Activated naive CD4-positive, alpha-beta T cell treated with Interleukin-2 at 50 U/mL for 16 hours (primary cell): ENCODE measurements at places on chromosomes 6 and 20.
A peak's percentile ranks its signal among the peaks of the same experiment; 100 is the strongest.

- DNase-seq: no peak
Measured at GRCh38 chr6:109897025-109897424, 81.1 kb upstream of the GPR6 start.

DNA sequence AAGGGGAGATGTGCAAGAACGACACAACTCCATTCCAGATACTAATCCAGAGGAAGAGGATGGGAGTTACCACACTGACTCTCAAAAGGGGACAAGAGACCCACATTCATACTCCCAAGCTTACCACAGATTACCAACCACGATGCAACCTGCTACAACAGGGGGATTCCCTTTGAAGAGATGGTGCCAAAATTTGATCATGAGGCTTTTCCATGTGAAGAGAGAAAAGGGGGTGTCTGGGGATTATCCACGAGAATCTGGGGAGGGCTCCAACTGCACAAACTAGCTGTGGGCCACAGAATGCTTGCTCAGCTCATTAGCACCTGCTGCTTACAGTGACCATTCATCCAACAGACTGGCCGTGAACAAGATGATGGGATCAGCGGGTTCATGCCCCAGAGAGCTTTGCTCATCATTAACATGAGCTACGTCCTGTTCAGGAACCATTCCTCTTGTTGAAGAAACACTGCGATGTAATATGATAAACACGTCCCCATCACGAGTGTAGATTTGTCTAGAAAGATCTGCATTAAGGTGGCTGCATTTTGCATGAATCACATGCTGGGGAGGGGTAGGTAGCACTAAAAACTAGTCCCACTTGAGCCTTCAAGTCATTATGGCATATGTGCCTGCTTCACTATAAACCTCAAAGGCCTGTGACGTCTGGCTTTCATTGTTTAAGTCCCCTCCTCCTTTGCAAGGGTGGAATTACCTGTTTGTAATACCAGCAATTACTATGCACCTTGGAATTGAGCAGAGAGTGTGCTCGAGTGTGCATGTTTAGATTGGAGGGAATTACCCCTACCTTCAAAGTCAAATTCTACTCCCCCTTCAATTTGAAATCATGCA lies 4.0 kb downstream of the PLAGL2 start:
- DNase-seq: peak; percentile 37

- no peak for DNase-seq
Measured at GRCh38 chr20:16263582-16263981, 309.7 kb downstream of the KIF16B start.

- no peak for DNase-seq
Measured at GRCh38 chr20:48807586-48808381, 20.0 kb downstream of the PREX1 start.

GRCh38 chr6:141969201-141969600 lies 163.5 kb upstream of the GJE1 start:
- no peak for DNase-seq

GRCh38 chr6:129188306-129188705 lies 305.4 kb downstream of the LAMA2 start:
- DNase-seq: no peak

DNA sequence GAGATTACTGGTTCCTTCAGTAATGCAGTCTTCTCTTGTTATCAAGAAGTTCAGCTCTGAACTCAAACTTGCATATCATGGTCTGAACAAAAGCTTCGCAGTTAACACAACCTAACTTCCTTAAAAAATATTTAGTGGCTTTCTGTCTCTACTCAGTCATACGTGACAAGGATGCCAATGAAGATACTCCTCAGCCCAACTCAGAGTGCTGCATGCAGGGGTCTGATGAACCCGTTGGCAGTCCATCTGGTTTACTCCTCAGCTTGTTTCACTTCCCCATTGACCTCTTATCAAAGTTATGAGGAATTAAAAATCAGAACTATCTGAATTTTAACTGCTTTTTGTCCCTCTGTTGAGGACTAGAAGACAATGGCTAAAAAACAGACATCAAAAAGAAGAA lies 56.6 kb upstream of the RIN2 start:
- no peak for DNase-seq

- DNase-seq: no peak
Measured at GRCh38 chr20:62227591-62227976, 7.5 kb upstream of the HRH3 start.

DNA sequence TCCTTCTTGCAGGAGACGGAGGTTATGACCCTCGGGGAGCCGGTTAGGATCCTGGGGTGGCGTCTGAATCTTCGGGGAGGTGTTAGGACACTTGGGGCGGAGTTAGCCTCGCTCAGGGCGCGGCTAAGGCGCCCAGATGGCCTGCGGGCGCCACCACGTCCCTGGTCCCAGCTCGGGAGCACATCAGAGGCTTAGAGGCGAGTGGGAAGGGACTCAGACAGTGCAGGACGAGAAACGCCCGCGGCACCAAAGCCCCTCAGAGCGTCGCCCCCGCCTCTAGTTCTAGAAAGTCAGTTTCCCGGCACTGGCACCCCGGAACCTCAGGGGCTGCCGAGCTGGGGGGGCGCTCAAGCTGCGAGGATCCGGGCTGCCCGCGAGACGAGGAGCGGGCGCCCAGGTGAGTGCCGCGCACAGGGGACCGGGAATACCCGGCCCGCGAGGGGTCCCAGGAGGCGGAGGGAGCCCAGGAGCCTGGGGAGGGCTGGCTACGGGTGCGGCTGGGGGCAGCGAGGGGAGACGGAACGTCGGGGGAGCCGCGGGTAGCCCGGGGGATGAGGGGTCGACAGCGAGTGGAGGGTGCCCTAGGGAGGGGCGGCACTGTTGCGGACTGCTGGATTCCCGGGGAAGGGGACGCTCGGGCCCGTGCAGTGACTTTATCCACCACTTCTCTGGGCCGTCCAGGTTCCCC lies at the start of gene HCK:
Gene HCK, plus strand, starts transcription at position 153 of the 688 bp plus-strand sequence.
- no peak for DNase-seq

GRCh38 chr6:147126618-147127022 lies 77.6 kb upstream of the STXBP5 start:
- no peak for DNase-seq

GRCh38 chr6:168370310-168370991 lies 50.9 kb upstream of the DACT2 start:
- DNase-seq: peak; percentile 48

- no peak for DNase-seq
Measured at GRCh38 chr20:36331209-36331608, 25.1 kb downstream of the DLGAP4 start.

DNA sequence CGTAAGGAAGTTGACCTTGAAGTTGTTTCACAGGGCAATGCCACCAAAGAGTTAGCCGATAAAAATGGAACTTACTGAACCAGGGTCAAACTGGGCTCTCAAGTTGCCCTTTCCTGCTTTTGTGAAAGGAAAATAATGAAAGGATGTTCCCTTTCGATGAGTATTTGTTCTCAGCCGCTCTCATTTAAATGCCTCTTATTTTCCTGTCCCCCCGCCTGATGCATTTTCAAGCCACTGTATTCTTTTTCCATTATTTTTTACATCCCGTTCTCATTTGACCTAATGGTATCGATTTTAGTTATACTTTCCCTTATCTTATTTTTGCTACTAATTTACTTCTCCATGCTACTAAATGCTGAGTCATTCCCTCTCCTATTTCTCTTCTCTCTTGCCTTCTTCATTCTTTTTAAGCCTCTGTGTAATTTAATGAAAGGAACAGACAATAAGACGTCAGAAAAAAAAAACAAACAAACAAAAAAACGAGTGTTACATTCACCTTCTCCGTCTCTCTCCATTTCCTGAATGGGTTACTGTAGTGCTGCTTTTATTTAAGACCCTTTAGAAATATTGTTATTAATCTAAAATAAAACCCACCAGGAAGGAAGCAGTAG lies 655 bp upstream of the NDUFAF4 start:
- DNase-seq: no peak

DNA sequence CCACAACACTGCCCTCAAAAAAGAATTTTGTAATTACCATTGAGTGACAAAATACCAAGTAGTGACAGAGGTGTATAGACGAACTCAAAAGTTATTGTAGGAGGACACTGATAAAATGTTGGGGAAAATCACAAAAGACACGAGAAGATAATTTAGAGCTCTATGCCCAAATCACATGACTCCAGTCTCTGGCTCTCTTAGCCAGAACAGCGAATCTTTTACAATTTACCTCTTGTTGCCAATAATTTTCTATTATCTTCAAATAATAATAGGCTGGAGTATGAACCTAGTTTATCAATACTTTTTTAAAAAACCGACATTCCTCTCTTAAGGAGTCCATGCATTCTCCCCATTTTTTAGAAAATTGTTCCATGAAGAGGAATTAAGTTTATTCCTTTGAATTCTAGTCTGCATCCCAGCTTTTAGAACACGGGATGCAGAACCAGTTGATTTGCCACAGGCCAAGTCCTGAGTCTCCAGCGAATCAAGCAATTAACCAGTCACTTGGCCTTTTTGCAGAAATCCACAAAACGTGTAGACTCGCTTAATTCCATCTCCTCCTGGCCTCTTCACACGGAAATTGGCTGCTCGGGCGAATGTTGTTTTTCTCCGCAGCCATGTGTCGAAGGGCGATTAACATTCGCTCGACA lies 507 bp upstream of the RIPPLY2 start:
- no peak for DNase-seq

- no peak for DNase-seq
Measured at GRCh38 chr20:19583532-19584175, 174.4 kb upstream of the RIN2 start.

DNA sequence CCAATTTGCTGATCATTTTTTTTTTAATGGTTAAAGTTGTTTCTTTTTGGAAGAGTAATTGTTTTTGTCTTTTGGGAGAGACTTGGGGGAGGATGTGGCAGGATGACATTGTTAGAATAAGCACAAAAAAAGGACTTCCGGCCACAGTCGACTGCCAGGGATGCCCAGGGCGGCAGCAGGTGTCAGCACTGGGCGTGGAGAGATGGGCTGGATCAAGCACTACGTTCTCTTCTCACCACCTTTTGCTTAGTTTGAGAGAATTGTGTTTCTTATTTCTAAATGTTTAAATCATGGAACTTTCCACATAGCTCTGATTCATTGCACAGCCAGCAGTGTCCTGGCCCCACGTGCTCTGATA lies 104.6 kb upstream of the FRMD1 start:
- DNase-seq: no peak

- no peak for DNase-seq
Measured at GRCh38 chr6:161584051-161584450, 310.2 kb upstream of the AGPAT4 start.

GRCh38 chr6:138849791-138850190 lies 53.9 kb downstream of the ECT2L start:
- no peak for DNase-seq

- DNase-seq: no peak
Measured at GRCh38 chr20:31684153-31685015, 38.3 kb downstream of the BCL2L1 start.

GRCh38 chr20:44683263-44684046 lies 31.7 kb upstream of the CCN5 start:
- peak; percentile 34 for DNase-seq

DNA sequence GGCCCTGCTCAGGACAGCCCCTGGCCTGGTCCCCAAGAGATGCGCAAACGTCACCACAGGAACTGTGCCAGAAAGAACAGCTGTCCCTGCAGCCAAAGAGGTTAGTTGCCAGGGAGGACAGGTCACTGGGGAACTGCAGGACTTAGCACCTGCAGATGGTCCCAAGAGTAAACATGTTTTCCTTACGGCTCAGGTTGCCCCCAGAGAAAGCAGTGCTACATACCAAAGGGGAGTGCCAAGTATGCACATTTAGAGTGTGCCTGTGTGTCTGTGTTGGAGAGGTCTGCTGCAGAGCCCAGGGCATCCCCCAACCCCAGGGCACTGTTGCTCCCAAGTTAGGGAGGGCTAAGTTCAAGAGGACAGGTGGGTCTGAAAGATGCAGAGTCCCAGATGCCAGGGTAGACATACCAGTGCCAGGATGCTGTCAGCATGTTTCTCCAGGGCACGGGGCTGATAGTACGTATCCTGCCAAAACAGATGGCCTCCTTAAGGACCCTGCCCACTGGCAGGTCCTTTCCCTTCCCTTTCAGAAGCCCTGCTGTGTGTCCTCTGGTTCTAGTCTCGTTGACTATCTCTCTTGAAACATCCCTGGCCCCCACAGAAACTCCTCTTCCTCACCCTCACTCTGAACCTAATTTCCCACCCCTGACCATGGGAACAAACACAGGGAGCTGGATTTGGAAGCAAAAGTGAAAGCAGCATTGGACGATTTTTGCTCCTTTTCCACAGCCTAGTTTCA lies 1.3 kb downstream of the ABHD16A start:
- DNase-seq: no peak

- no peak for DNase-seq
Measured at GRCh38 chr6:7978736-7979135, 68.1 kb upstream of the TXNDC5 start.

DNA sequence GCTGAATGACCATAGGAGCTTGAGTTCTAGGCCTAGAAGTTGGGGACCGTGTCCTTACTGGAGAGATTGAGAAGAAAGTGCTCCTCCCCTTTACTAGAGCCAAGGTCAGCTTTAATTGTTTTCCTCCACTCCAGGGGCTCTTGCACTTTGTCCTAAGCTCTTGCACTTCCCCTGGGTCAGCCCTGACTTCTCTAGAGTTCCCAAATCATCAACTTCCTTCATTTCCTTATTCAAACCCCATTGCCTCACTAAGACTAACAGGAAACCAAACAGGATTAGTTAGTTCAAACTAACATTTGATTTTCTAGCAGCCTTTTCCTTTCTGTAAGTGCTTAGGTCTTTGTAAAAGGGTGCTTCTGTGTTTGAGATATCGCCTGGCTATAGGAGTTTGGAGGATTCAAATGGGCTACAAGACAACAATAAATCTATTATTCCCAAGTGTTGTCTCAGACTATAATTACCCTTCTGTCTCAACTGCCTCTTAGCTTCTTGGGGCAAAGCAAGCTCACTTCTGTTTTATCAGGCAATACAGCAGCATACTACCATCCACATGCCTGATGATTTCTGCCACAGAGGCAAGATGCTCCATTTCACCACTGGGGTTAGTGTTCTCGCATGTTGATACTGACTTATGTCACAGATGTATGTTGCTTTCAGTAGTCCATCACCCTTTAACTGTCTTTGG lies 12.8 kb upstream of the DTNBP1 start:
- DNase-seq: no peak

DNA sequence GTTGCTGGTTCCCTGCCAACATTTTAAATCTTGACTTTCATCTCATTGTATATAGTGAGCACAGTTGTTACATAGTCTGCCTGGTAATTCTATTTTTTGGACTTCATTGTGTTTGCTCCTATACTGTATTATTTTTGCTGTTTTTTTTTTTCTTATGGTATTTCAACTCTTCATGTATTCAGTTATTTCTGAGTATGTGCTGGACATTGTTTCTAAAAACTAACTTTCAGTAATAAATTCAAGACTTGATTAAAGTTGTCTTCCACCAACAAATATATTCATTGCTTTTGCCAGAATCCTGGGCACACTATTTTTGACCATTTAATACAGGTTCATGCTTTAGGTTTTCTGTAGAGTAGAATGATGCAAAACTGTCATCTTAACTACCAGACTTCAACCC lies 698.3 kb downstream of the MAFB start:
- DNase-seq: no peak

- DNase-seq: no peak
Measured at GRCh38 chr20:845226-845868, 11.8 kb downstream of the FAM110A start.

- DNase-seq: no peak
Measured at GRCh38 chr6:145073811-145074210, 661.5 kb downstream of the EPM2A start.

GRCh38 chr20:53422039-53422438 lies 171.6 kb downstream of the ZNF217 start:
- no peak for DNase-seq

- no peak for DNase-seq
Measured at GRCh38 chr20:15706719-15707118, 866.5 kb downstream of the KIF16B start.

- peak; percentile 49 for DNase-seq
Measured at GRCh38 chr6:149840345-149841075, 23.6 kb downstream of the LRP11 start.
